ENCODE measurements at places on chromosomes 2 and 18.

DNA sequence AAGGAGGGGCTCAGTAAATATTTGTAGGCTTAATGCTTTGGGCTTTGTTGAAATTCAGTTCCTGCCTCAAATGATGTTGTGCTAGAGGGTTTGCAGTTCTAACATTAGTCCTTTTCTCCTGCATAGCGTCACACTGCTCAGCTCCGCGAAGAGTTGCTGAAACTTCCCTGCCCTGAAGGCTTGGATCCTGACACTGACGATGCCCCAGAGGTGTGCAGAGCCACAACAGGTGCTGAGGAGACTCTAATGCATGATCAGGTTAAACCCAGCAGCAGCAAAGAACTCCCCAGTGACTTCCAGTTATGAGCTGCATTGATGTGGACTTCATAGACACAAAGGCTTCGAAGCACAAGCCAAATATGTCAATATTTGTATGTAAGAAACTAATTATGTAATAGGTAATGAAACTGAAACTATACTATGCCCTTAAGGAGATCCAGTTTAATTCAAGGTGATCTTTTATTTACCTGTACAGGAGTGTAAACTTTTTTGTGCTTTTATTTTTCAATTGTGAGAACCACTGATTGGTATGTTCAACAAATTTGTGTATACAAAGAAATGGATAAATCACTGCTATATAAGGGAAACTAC is 10.2 kb upstream of the TTC27 start:
- DNase-seq, result no peak

DNA sequence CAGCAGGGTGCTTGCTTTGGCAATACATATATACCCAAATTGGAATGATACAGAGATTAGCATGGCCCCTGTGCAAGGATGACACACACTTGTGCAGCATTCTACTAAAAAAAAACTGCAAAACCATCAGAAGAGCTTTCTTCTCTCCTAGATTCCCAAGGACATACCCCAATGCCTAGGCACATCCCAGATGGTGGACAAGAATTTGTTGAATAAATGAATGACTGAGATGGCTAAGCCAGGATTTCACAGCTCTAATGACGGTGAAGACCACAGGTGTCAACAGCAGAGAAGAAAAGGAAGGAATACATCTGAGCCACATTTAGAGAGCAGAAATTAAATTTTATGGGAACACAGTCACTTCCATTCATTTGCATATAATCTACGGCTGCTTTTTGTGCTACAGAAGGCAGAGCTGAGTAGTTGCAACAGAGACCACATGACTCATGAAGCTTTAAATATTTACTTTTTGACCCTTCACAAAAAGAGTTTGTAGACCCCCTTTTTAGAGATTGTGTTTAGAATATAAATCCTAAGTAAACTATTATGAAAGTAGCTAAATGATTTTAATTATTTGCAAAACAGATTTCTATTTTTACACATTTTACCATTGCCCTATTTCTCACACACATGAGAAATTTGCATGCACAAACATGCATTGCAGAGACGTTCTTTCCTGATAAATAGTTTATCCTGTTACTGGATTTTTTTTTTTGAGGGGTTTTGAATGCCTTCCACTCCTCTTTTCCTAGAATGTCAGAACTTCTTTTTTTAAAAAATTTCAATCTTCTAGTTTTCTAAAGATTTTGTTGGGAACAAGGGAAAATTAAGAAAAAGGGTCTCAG is 119.0 kb downstream of the PMAIP1 start:
- DNase-seq, result no peak

GRCh38 chr2:101842471-101842870 is 145.0 kb downstream of the MAP4K4 start:
- DNase-seq, result no peak

- DNase-seq, result peak; percentile 41
Observed at GRCh38 chr2:206158563-206159345, 490 bp downstream of the NDUFS1 start.

- DNase-seq, result no peak
Observed at GRCh38 chr2:143623909-143624260, 494.7 kb downstream of the ARHGAP15 start.

DNA sequence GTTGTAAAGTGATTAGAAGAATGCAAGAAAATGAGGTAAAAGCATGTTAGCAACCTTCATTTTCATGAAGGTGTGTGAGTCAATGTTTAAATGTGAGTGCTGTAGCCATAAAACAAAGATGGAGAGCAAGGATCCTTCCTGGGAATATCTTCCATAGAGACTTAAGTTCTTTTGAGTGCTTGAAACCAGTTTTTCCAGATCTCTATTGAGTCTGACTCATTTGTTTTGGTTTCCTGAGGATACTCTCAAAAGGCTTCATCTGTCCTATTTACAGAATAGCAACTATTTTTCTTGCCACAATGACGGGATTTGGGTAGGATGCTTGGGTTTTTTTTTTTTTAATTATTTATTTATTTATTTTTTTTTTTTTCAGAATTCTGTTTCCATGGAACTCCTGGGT is 45.9 kb upstream of the ASB1 start:
- peak; percentile 75 for DNase-seq

DNA sequence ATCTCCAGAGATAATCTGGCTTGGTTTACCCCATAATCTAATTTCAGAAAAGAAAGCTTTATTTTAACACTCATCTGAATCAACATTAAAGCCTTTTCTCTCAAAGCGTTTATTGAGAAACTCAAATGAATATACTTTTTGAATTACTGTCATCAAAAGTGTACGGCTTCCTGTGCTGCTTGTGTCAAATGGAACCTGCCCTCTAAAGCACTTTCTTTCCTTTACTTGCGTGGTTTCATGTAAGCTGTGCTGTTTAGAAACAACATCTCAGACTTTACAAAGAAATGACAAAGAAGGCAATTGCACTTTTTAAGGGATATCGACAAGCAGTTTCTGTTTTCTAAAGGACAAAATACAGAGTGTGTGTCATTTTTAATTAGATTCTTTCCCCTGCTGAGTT is 35.1 kb downstream of the CYBRD1 start:
- no peak for DNase-seq

DNA sequence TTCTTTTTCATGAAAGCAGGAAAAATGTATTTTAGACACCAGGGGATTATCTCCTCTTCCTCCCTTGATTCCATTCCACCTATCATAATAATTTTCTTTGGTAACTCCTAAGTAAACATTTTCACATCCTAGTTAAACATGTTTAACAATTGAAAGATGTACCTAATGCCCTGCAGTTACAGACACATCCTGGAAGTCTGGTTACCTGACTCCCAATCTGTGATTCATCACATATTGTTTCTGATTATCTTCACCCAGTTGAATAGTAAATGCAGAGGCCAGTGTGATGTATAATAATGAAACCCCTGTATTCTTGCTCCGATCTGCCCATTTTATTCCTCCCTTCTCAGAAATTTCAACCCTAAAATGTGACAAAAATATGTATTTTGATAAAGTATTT is 1237.6 kb upstream of the LRRTM1 start:
- DNase-seq, result no peak

DNA sequence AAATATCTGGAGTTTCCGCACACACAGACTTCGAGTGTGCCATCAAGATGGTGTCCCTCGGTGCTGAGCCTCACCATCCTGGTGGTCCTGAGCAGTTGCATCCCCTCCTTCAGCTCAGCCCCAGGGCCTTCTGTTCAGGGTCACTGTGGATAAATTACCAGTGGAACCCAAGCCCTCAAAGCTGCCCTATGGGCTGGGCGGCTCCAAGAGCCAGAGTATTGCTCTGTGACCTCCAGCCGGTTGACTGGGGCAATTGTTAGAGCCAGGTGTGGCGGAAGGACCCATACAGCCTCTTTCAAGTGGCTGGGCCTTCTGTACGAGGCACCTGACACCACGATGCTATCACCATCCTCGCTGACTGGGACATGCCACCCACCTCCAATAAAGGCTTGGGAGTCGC is 215.5 kb downstream of the GBX2 start:
- no peak for DNase-seq

DNA sequence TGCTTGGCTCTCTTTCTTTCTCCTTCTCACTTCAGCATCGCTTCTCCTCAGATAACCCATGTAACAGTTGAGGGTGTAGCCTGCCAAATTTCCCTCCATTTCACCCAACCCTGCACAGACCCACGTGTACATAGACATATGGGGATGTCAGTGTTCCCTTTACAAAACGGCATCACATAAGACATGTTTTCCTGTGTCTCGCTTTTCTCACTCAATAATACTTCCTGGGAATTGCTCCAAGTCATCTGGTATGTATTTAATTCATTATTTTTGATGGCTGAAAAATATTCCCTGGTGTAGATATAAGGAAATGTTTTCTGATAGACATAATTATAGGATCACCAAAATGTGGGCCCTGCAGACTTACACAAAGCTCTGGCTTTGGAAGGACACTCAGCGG is 176.8 kb downstream of the LOXHD1 start:
- no peak for DNase-seq

DNA sequence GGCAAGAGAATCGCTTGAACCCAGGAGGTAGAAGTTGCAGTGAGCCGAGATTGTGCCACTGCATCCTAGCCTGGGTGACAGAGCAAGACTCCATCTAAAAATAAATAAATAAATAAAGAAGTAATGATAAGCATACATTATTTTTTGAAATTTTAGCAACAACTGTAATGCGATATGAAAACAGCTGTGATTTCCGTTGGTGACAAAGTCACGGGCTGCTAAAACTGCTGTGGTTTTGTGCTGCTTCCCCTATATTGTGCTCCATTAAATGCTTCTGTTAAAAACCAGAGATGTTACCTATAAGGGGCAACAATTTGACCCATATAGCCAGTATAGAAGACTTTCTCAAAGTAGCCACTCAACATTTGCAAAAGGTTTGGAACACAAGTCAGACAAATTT is 8.3 kb downstream of the TRIM54 start:
- DNase-seq, result no peak

DNA sequence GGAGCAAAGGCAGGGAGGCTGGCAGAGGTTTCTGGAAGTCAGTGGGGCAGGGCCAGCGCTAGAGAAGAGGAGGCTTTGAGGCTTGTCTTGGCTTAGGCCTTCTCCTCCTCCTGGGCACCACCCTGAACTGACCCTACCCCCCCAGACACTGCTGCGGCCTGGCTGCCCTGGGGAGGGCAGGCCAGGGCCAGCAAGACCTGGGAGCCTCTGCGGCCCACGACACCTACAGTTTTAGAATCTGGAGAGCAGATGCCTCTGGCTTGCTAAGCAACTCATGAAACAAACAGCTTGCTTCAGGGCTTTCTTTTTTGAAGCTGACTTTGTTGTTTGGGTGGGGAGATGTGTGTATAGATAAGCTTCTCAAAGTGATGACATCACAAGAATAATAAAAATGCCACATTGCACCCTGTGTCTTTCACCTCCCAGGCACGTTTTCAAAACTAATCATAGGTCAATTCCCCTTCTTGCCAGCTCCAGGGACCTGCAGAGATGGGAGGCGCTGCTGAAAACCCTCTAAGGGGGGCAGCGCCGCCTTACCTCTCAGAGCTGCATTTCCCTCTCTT is 46.2 kb upstream of the SMAD7 start:
- DNase-seq, result peak; percentile 88

- DNase-seq, result peak; percentile 69
Observed at GRCh38 chr2:1656961-1657841, 87.1 kb downstream of the PXDN start.

- DNase-seq, result no peak
Observed at GRCh38 chr2:144415386-144415785, 104.5 kb downstream of the ZEB2 start.

GRCh38 chr2:201758234-201758633 is 22.5 kb downstream of the ALS2 start:
- DNase-seq, result no peak

- DNase-seq, result no peak
Observed at GRCh38 chr18:10473132-10473531, 18.7 kb downstream of the APCDD1 start.

- DNase-seq, result peak; percentile 48
Observed at GRCh38 chr2:205343103-205343502, 339.2 kb upstream of the NRP2 start.

DNA sequence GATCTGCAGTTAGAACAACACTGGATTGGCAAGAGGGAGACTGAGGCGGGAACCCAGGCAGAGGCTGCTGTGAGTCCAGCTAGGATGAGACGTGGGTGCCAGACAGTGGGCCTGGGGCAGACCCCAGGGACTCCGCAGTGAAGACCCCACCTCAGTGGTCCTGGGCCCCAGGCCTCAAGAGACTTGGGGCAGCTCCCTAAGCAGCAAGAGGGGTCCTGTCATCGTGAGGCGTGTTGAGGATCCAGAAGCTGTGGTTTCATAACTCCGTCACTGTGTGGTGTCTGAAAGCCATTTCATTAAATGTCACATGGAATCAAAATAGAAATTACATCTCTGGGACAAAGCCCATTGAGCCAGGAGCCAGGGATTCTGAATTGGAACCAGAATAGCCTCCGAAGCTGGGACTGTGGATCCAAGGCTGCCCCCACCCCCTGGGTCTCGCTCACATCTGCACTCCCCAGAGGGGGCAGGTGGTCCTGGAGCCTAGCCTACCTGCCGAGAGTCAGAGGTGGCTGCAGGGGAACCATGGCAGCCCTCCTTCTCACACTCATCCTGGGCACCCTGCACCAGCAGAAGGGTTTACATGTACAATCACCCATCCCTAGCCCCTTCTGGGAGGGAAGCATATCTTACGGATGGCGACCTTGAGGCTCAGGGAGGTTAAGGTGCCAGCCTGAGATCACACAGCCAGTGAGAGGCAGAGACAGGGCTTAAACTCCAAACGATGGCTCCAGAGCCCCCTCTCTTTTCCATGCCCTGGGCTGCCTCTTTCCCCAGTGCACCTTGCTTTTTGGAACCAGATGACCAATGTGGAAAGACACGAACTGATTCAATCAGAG is 23.2 kb downstream of the RRM2 start:
- no peak for DNase-seq

DNA sequence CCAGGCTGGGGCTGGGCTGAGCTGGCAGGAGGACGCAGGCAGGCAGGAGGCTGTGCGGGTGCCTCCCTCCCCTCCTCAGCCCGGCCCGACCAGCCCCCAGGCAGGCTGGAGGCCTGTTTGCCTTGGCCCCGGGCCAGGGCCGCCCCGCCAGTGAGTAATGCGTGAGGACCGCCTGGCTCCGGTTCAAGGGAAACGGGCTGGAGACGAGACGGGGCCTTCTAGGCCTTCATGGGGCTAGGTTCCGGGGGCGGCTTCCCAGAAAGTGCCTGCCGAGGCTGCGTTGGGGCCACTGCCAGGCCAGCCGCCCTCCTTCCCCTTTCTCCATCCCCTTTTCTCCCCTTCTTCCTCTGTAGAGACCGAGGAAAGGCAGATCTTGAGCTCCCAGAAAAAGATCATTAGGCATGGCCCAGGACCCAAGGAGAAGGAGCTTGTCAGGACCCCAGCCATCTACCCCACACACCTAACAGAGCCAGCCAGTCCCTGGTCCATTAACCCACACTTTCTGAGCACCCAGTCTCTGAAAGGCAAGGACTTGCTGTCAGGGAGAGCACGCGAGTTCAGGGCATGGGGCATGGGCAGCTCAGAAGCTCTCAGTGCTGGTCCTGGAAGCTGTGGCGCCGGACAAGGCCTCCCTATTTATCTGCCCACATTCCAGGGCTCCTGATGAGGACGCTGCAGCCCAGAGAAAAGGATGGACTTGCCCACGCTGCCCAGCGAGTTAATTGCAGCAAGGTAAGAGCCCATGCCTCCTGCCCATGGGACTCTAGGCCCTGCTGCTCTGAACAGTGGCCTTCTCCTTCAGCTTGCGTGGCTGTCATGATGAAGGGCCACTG is 48.5 kb downstream of the SMAD7 start:
- no peak for DNase-seq

Data from mesendoderm (in vitro differentiated cells).